ENCODE measurements at places on chromosomes 6 and 20.

DNA sequence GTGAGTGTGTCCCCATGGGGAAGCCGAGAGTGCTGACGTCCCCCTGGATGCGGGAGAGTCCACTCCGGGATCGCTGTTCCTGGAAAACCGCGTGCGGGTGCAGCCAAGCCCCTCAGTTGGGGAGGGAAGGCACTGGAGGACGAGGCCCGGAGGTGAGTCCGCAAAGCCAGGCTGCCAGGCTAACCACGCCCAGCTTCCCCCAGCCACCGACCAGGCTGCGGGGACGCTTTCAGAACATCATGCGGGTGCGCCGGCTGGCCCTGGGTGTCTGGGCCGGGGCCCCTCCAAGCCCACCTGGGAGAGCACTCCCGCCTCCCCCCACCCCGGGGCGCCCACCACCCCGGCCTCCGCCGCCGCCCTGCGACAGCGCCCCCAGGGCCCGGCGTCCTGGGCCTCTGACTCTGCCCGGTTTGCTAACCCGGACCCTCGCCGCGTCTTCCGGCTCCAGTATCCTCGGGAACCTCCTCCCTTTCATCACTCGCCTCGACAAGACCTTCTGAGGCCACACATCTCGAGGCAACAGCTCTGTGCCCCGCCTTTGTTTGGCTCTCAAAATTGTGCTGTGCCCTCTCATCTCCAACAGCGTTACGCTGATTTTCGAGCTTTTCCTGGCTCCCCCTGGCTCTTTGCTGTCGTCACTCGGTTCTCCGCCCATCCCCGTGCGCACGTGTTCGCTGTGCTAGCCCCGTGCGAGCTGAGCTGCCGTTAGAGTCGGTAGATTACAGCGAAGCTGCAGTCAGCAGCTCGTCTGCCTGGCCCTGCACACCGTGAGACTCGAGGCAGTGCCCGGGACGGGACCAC lies 47.1 kb upstream of the ENTPD6 start:
- no peak for DNase-seq

DNA sequence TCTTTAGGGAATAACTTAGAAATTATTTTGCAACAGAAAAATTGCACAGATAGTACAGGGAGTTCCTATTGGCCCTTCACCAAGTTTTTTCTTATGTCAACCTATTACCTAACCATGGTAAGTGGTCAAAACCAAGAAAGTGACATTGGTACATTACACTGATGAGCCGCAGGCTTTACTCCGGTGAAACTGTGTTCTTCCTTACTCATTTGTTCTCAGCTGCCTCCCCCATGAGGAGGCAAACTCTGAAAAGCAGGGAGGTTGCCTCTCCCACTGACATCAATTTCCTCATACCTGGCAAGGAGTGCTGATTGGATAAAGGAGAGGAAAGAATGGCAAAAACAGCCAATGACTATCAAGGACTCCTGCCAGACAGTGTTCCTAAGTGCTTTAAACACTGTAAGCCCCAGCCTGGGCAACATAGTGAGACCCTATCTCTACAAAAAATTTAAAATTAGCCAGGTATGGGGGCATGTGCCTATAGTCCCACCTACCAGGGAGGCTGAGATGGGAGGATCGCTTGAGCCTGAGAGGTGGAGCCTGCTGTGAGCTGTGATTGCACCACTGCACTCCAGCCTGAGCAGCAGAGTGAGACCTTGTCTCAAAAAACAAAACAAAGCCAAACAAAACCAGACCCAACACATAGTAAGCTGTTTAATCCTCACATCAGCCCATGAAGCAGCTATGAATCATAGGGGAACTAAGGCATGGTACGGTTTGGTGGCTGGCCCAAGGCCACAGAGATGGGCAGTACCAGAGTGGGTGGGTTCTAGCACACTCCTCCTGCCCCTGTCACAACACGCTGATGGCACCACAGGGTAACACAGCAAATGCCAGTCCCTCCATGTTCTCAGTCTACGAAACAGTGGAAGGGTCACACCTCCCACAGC lies 24.7 kb downstream of the C20orf203 start:
- no peak for DNase-seq

- no peak for DNase-seq
These were observed 144.7 kb downstream of the MYB start for GRCh38 chr6:135325624-135326424.

DNA sequence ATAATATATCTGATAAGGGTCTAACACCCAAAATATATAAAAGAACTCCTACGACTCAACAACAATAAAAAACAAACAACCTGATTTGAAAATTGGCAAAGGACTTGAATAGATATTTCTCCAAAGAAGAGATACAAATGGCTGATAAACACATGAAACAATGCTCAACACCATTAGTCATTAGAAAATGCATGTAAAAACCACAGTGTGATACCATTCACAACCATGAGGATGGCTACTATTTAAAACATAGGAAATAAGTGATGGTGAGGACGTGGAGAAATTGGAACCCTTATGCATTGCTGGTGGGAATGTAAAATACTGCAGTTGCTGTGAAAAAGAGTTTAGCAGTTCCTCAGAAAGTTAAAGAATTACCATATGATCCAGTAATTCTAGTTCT lies 41.4 kb downstream of the PTGIS start:
- no peak for DNase-seq
